Thymus (tissue), 14 donors: ENCODE measurements at places on chromosomes 7 and 10. TPM values are rescaled to one million over a fixed set of nuclear protein-coding genes. Genes with fewer than 3 reads are reported as not detected.

DNA sequence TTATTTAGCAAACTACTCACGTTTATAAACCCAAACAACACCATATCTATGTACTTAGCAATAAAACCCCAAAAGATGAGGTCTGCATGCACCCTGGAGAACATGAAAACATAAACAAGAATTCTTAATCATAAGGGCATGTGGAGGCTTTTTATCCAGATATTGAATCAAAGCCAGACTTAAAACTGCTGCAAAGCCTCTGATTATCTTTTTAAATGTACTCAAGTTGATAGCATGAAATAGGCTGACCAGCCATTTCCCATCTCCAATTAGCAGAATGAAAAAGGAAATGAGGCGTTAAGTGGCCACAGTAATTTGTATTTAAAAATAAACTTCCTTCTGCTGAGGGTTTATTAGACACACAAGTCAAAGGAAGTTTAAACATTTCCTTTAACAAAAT is 48.3 kb downstream of the ITIH5 start:
- no peak for DNase-seq

GRCh38 chr7:45920502-45921380 is at the start of gene IGFBP3:
Gene IGFBP3 (minus strand): TSS chr7:45921272. CDS start chr7:45921140, 132 bp downstream.
- no peak for DNase-seq

GRCh38 chr7:94190599-94191061 is 186.5 kb upstream of the BET1 start:
- no peak for DNase-seq

GRCh38 chr7:30559611-30560010 is 35.1 kb upstream of the GARS1 start:
- no peak for DNase-seq

GRCh38 chr10:14332903-14333302 is 2.2 kb upstream of the FRMD4A start:
- no peak for DNase-seq

GRCh38 chr10:126350216-126350992 is 37.9 kb downstream of the ADAM12 start:
- no peak for DNase-seq

- DNase-seq = no peak
These were observed 120.2 kb downstream of the FAM53B start for GRCh38 chr10:124624006-124624405.

DNA sequence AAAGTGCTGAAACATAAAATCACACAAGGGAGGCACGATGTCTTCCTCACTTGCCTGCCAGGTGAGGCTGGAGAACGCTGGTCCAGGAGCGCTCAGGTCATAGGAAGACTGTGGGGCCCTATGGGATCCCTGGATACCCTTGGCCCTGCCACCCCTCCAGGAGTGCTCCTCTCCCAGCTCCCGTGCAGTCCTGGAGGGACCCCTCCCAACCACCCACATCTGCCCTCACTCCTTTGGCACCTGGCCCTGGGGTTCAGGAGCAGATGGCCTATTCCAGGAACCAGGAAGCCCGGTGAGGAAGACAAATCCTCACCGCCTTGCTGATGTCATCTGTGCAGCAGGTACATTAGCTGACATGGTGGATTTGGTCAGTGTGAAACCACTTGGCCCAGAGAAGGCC is 3.7 kb upstream of the CXCL12 start:
- DNase-seq = no peak

DNA sequence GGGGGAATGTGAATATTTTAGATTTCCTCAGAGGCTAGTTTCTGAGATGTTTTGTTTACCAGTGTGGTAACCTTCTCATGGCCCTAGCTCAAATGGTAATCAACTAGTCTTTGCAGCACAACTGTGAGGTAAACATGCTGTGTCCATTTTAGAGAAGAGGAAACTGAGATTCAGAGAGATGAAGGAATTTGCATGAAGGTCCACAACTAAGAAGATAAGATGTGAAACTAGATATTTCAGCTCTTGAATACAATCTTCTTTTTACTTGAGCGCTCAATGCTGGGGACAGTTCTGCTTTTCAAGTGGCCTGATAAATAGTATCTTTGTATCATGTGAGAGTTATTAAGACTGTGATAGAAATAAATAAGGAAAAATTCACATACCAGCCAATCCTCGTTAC is 245.4 kb downstream of the AUTS2 start:
- DNase-seq = no peak

DNA sequence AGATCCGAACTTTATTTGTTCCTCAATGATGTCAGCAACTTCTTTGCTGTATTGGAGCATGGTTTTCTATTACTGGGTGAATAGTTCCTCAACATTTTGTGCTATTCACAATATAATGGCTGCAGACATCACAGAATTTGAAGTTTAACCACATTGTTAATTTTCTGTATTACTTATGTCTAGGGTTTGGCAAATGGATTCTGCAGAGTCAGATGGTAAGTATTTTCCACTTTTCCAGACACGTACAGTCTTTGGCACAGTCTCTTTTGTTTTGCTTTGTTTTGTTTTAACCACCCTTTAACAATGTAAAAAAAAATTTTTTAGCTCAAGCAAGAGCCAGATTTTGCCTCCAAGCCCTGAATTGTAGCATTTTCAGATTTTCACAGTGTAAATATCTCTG is 36.8 kb upstream of the FOXK1 start:
- DNase-seq = no peak

DNA sequence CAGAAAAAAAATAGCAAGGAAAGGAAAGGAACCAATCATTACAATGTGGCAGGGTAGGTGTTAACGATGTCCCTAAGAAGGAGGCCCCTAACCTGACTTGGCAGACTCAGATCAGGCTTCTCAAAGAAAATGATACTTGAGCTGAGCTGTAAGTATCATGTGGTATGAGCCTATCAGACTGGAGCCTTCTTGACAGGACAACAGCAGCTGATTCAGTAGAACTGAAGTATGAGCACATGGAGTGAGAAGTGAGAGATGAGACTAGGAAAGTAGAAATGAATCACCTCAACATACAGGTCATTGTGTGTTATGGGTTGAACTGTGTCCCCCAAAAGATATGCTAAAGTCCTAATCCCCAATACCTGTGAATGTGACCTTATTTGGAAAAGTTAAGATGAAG is 66.3 kb downstream of the MTERF1 start:
- DNase-seq = no peak

DNA sequence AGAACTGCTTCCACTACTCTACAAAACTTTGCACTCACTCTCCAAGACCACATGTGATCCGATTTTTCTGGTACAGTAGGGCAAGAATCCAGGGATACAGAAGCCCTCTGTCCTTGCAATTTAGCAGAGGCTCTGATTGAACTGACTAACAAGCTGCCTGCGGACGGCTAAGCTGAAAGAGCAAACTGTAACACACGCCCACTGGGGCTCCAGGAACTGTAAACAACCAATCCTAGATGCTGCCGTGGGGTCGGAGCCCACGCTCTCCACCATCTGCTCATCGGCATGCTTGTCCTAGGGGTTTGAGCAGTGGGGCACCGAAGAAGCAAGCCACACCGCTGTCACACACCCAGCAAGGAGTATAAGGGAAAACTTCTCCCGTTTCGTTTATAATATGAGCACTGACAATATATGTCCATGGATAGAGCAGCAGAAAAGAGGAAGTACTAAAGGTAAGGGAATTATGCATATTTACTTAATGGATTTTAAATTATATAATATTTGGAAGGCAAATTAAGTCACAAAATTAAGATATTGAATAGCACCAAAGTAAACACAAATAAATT is 634.4 kb upstream of the POT1 start:
- no peak for DNase-seq

GRCh38 chr7:101390901-101391301 is 28.2 kb downstream of the COL26A1 start:
- peak; percentile 55 for DNase-seq

DNA sequence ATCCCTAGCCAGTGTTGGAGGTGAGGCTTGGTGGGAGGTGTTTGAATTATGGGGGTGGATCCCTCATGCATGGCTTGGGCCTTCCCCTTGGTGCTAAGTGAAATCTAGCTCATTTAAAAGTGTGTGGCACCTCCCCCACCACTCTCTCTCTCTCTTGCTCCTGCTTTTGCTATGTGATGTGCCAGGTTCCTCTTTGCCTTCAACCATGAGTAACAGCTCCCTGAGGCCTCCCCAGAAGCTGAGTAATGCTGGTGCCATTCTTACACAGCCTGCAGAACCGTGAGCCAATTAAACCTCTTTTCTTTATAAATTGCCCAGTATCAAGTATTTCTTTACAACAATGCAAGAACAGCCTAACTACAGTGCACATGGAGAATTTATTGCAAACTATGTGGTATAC is 188.8 kb upstream of the POT1 start:
- DNase-seq = no peak

GRCh38 chr10:28853195-28853594 is 175.9 kb downstream of the BAMBI start:
- DNase-seq = no peak

GRCh38 chr7:32142649-32143048 is 72.4 kb upstream of the PDE1C start:
- DNase-seq = no peak

GRCh38 chr10:77162697-77163096 is 474.9 kb downstream of the KCNMA1 start:
- DNase-seq = no peak

GRCh38 chr7:13028036-13028824 is 340.8 kb downstream of the ARL4A start:
- no peak for DNase-seq

- DNase-seq = no peak
These were observed 118.8 kb downstream of the JAZF1 start for GRCh38 chr7:28061824-28062196.

DNA sequence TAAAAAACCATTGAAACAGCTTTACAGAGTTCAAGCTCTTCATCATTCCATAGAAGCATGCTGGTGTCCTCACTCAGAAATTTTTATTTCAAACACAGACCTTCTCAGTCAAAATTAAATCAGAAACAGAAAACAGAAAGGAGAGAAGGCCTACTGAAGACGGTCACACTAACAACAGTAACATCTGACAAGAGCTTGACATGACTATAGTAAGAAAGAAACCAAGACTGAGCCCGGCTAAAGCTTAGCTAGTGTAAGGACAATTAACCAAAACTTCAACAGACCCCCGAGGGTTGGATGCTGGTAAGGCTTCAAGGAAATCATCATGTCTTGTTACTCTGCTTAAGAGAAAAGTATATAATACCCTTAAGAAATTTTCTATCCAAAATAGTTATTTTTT is 38.6 kb downstream of the MTPN start:
- no peak for DNase-seq

NKX1-2 gene
- 0.05 TPM for total RNA-seq

CBLL1 gene
- 15.3 TPM for total RNA-seq

XRCC2 gene
- total RNA-seq = 6.3 TPM

KCNIP2 gene
- 0.85 TPM for total RNA-seq

KLF14 gene
- total RNA-seq = 0.05 TPM

ADIRF gene
- 23.8 TPM for total RNA-seq

KLF6 gene
- 27.4 TPM for total RNA-seq

CRTAC1 gene
- 0.05 TPM for total RNA-seq
